ENCODE measurements at places on chromosomes 6 and 20.
A peak's percentile ranks its signal among the peaks of the same experiment; 100 is the strongest.

GRCh38 chr6:71289039-71289801 lies 609 bp downstream of the OGFRL1 start:
- no peak for DNase-seq

DNA sequence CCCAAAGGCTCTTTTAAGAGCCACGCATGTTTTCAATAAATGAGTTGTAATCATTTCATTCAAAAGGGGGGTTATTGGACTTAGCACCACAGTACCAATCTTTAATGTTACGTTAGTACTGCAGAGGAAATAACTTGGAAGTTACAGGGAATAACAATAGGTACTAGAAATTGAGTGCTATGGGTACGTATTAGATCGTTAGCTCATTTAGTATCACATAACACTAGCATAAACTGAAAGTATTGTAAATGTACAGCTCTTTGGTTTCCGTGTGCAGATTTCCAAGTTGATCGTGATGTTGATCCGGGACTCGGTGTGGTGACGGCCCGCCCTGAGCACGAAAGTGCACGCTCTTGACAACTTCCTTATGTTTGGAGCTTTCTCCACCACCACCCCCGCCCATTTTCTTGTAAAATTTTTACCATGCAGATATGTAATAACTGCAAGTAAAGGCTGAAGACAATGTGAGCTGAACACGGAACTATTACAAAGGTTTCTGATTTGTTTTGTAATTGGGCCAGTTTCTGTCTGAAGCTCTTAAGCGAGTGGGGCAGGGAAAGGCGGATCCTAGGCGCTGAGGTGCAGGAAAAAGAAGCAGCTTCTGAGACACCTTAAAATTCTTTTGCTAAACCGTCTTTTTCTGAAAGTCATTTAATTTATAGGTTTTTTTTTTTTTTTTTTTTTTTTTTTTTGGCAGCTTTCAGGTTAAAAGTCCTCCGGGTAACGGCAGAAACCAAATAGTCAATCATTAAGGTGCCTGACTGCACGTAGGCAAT lies 71.5 kb downstream of the HFE start:
- peak; percentile 59 for DNase-seq

GRCh38 chr6:39137245-39137644 lies 22.3 kb upstream of the SAYSD1 start:
- DNase-seq: peak; percentile 56

DNA sequence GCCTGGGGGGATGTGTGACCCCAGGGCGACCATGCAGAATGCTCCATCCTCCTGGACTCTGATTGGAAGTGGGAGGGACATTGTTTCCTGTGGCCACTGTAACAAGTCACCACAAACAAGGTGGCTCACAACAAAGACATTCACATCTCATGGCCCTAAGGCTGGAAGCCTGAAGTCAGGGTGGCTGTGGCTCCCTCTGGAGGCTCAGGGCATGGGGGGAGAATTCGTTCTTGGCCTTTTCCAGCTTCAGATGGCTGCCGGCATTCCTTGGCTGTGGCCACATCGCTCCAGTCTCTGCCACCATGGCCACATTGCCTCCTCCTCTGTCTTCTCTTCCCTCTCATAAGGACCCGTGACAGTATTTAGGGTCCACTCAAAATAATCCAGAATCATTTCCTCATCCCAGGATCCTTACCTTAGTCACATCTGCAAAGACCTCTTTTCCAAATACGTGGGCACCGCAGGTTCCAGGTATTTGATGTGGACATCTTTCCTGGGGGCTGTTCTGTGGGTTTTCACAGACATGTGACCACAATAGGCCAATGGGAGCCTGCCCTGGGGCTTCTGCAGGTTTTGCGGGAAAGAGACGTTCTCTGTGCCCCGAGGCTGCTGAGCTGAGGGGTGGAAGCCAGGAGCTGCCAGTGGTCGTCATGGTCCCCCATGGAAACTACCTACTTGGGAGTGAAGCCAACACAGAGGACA lies 249.3 kb downstream of the PREX1 start:
- no peak for DNase-seq

All from fibroblast of pulmonary artery (primary cell).